ENCODE measurements at places on chromosomes 3 and 15. TPM values are rescaled to one million over a fixed set of nuclear protein-coding genes. Genes with fewer than 3 reads are reported as not detected.

HYKK gene
- total RNA-seq = 3.7 TPM

CHL1 gene
- 9.9 TPM for total RNA-seq

HMCES gene
- 17.2 TPM for total RNA-seq

GOLGA6L6 gene
- not detected for total RNA-seq

MTFMT gene
- total RNA-seq = 6.8 TPM

CMSS1 gene
- total RNA-seq = 8.4 TPM

RETNLB gene
- total RNA-seq = not detected

TM4SF18 gene
- 6.3 TPM for total RNA-seq

FBLN2 gene
- total RNA-seq = 35.5 TPM

TIMP4 gene
- 4.7 TPM for total RNA-seq

FRMD4B gene
- total RNA-seq = 21.4 TPM

MESP1 gene
- total RNA-seq = 0.52 TPM

PODXL2 gene
- total RNA-seq = 4.2 TPM

CLDND1 gene
- total RNA-seq = 63.7 TPM

TFG gene
- total RNA-seq = 60.0 TPM

ZNF385D gene
- total RNA-seq = 9.4 TPM
